ENCODE measurements at places on chromosomes 6 and 20.

- DNase-seq = no peak
Measured at GRCh38 chr20:22341508-22341907, 242.9 kb downstream of the FOXA2 start.

GRCh38 chr6:56899753-56900152 is 55.2 kb upstream of the BEND6 start:
- DNase-seq = no peak

- no peak for DNase-seq
Measured at GRCh38 chr6:134253681-134254080, 64.2 kb downstream of the SGK1 start.

- DNase-seq = peak; percentile 71
Measured at GRCh38 chr6:68575765-68576439, 59.2 kb upstream of the ADGRB3 start.

- no peak for DNase-seq
Measured at GRCh38 chr20:50456452-50457324, 53.5 kb upstream of the PTPN1 start.
